CD8-positive, alpha-beta memory T cell (primary cell): ENCODE measurements at places on chromosomes 6 and 20. TPM values are rescaled to one million over a fixed set of nuclear protein-coding genes. Genes with fewer than 3 reads are reported as not detected.

GRCh38 chr20:3165473-3166337 lies 6.0 kb upstream of the FASTKD5 start:
- DNase-seq, result no peak
- no peaks in the 10 kb centered on the region for H3K36me3 ChIP-seq
- H3K27me3 ChIP-seq, result peaks cover 3% of the 10 kb centered on the region
- H3K27ac ChIP-seq, result no peak overlapping the region
- no peaks in the 10 kb centered on the region for H3K4me1 ChIP-seq

The DEK gene
- total RNA-seq, result 174 TPM

DNA sequence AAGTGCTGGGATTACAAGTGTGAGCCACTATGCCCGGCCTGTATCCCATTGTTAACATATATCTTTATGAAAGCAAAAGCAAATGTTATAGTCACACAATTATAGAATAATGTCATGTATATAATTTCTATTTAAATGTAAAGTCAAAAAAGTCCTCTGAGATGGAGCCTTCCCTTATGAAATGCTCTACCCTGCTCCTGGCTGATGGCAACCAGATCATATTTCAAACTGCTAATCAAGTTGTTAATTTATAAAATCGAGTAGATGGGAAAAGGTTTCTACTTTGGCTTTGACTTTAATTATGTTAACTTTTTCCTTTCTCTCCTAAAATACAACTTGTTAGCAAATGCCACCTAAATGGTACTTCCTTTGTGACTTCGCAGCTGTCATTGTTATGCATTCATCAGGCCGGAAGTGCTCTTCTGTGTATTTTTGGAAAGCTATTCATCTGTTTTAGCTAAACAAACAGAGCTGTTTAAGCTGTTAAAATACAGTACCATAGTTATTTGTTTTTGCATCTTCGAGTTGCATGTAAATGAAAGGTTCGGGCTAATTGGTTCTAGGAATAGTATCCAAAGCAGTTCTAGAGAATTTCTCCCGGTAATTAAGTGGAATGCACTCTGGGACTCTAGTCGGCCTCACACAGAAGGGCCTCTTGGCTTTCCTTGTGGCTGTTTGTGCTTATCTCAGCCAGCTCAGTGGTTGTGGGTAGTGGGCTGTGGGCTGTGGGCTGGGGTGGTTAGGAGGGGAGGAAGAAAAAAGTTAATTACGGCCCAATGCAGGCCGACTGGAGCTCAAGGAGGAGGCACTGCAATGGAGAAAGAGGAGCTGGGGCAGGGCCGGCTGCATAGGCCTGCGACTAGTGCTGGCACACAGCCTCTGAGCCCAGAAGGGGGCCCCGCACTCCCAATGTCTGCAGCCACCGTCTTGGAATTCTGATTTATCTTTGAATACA lies 34.8 kb downstream of the SLC35D3 start:
- H3K27ac ChIP-seq, result no peak overlapping the region
- H3K4me3 ChIP-seq, result no peak overlapping the region
- no peak for DNase-seq
- no peaks in the 10 kb centered on the region for H3K36me3 ChIP-seq

DNA sequence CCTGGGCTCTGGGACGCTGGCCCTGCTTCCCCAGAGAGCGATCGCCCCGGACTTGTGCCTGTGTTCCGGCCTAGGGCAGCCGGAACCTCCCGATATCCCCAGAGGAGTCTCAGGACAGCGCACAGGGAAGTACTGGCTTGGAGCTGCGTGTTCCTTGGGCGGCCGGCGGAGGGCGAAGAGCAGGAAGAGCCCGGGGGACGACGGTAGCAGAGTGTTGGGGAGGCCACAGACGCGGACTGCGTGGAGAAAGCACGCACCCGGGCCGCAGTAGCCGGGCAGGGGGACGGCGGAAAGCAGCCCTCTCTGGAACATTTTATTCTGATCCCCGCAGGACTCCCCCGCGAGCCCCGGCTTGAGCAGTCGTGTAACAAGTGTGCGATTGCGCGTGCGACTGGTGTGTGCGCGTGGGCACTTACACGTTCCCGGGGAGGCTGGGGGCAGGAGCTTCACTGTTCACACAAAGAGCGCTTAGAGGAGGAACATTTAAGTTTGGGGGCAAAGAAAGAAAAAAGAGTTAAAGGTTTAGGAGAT lies 36.1 kb downstream of the NCR2 start:
- H3K4me1 ChIP-seq, result peaks cover 13% of the 10 kb centered on the region
- no peak overlapping the region for H3K27ac ChIP-seq
- no peaks in the 10 kb centered on the region for H3K36me3 ChIP-seq
- H3K27me3 ChIP-seq, result peaks cover 47% of the 10 kb centered on the region
- DNase-seq, result no peak

DNA sequence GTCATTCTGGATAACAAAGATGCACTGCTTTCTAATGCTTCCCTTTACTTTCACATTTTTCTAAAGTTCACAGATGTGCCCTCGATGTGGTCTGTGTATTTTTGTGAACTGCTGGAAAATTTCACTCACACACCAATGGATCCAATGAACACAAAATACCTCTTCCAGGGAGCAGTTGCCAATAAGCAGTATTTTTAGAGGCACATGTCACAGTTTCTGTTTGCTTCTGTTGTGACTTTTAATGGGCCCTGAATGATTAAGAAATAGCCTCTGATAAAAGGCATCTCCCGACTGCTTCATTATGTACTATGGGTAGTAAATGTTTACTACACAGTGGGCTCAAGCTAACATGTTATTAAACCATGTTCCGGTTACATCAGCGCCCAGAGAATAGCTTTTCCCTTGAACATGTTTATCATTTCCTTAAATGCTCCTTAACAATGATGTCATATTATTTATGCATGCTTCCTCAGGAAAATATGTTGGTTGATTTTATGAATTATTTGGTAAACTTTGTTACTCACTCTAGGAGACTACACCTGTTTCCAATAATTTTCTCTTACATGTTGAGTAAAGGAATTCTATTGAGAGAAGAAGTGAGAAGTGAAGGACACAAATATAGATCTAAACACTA lies 188.0 kb downstream of the KCNQ5 start:
- no peak overlapping the region for H3K4me3 ChIP-seq
- H3K27ac ChIP-seq, result no peak overlapping the region
- no peak for DNase-seq

- H3K36me3 ChIP-seq, result no peaks in the 10 kb centered on the region
- no peak overlapping the region for H3K4me3 ChIP-seq
- no peaks in the 10 kb centered on the region for H3K4me1 ChIP-seq
- no peak overlapping the region for H3K27ac ChIP-seq
Observed at GRCh38 chr6:129135451-129135850, 252.5 kb downstream of the LAMA2 start.

The FABP7 gene
- not detected for total RNA-seq

GRCh38 chr20:3702611-3703391 lies 9.6 kb downstream of the SIGLEC1 start:
- no peaks in the 10 kb centered on the region for H3K36me3 ChIP-seq
- H3K4me3 ChIP-seq, result no peak overlapping the region

DNA sequence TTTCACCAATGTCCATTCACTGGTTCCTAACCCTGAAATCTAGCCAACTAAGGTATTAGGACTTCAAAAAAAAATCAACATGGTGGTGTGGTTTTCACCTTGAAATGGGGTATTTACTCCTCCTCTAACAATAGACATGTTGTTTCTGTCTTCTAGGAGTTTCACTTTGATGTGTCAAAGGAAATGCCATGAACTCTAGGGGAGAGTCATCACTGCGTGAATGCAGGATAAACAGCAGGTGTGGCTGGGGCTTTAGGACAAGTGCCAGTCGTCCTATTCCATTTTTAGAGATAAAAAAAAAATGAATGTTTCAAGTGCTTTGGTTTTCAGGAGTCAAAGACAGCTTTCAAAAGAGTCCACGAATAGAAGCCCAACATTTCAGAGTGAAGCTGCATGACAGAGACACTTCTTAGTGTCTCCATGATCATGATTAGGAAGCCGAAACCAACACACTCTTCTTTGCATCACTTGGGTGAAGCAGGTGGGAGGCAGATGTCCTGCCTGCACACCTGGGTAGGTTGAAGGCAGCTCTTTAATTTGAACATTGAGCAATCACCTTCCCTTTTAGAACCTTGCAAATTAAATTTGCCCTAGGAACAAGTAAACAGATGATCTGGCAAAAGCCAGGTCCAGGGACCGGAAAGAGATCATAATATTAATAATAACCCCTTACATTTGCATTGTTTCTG lies 328.5 kb upstream of the PRDM1 start:
- no peaks in the 10 kb centered on the region for H3K27me3 ChIP-seq
- no peaks in the 10 kb centered on the region for H3K36me3 ChIP-seq
- H3K4me1 ChIP-seq, result no peaks in the 10 kb centered on the region
- H3K27ac ChIP-seq, result no peak overlapping the region
- DNase-seq, result no peak
- no peak overlapping the region for H3K4me3 ChIP-seq

DNA sequence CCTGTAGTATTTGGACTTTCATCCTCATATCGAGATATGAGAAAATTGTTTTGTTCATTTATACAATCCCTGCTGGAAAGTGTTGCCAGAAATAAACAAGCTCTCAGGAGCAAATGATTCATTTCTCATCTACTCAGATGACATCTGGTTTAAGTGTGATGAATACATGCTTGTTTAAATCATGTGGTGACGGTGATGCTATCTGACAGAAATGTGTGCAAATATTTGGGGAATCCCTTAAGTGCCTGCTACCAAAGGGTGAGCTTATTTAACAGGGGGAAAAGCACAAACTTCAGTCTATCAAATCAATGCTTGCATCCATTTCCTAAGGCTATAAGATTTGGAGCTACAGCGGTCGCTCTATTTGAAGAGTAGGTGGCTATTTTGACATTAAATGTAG lies 368.3 kb upstream of the SASH1 start:
- no peak overlapping the region for H3K27ac ChIP-seq
- H3K36me3 ChIP-seq, result no peaks in the 10 kb centered on the region
- no peaks in the 10 kb centered on the region for H3K4me1 ChIP-seq
- H3K27me3 ChIP-seq, result no peaks in the 10 kb centered on the region
- no peak for DNase-seq

DNA sequence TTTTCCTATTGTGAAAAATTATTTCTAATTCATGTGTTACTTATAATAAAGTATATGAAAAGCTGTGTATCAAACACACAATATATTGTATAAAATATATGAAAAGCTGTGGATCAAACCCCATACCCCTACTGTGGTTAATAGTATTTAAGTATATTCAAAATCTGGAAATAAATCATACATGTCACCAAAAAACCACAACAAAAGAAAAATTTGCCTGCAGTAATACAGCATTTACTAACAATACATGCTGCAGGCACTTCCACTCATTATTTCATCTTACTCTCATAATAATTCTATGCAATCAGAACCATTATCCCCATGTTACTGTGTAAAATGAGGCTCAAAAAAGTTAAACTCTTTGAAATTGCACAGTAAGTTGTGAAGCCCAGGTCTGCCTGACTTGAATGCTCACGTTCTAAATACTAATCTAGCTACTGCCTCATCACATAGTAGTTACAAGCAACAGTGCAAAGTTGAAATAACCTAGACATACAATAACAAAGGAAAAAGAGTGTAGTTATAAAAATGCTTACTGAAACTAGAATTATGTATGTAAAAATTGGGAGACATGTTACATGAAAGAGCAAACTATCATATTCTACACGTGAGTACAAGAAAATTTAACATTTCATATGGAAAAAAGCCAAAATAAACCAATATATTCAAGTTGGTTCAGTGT lies 61.7 kb downstream of the FAM217A start:
- H3K27me3 ChIP-seq, result no peaks in the 10 kb centered on the region
- peaks cover 54% of the 10 kb centered on the region for H3K4me1 ChIP-seq
- no peaks in the 10 kb centered on the region for H3K36me3 ChIP-seq
- H3K4me3 ChIP-seq, result peak overlapping the region; percentile 74
- DNase-seq, result no peak
- H3K27ac ChIP-seq, result peak overlapping the region; percentile 93

GRCh38 chr6:25192590-25193459 lies 86.3 kb upstream of the CARMIL1 start:
- no peaks in the 10 kb centered on the region for H3K4me1 ChIP-seq
- no peak overlapping the region for H3K4me3 ChIP-seq
- H3K36me3 ChIP-seq, result no peaks in the 10 kb centered on the region
- H3K27me3 ChIP-seq, result no peaks in the 10 kb centered on the region
- DNase-seq, result no peak
- no peak overlapping the region for H3K27ac ChIP-seq

The RFX6 gene
- total RNA-seq, result not detected

GRCh38 chr6:36643977-36644376 lies 34.5 kb upstream of the CDKN1A start:
- H3K27me3 ChIP-seq, result no peaks in the 10 kb centered on the region
- no peak overlapping the region for H3K4me3 ChIP-seq
- no peaks in the 10 kb centered on the region for H3K4me1 ChIP-seq
- no peak for DNase-seq
- no peak overlapping the region for H3K27ac ChIP-seq

DNA sequence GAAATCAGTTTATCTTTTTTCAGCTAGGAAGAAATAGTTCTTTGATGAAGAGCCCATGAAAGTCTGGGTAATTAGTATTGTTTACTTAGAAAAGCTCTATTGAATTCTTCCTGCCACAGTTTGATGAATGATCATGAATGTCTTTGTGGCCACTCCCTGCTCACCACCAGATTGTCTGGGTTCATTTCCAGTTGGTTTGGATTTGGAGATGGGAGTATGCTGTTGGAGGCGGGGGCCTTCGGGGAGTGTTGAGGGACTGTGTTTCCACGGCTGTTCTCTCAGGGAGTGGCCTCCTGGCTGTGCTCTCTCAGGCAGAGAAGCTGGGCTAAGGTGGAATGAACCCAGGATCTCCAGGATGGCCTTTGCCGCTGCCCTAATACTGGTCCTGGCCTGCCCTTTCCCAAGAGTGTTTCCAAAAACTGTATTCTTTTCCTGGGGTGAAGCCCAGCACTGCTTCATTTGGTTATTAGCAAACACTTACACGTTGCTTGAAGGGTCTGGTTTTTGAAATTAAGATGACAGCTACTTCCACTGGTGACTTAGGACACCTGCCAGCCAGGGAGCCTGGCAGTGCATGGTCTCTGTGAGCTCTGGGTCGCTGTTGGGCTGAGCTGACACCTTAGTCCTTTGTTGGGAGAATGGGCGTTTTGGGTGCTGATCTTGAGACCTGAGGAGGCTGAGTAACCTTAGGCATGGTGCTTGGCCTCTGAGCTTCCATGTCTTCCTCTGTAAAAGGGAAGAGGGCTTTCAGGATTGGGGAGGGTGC lies 23.2 kb downstream of the PRPF6 start:
- no peak overlapping the region for H3K27ac ChIP-seq
- no peaks in the 10 kb centered on the region for H3K27me3 ChIP-seq
- no peak overlapping the region for H3K4me3 ChIP-seq
- peaks cover 44% of the 10 kb centered on the region for H3K36me3 ChIP-seq
- no peak for DNase-seq
- no peaks in the 10 kb centered on the region for H3K4me1 ChIP-seq

- no peak for DNase-seq
- H3K36me3 ChIP-seq, result no peaks in the 10 kb centered on the region
- no peaks in the 10 kb centered on the region for H3K27me3 ChIP-seq
- H3K27ac ChIP-seq, result no peak overlapping the region
- H3K4me3 ChIP-seq, result no peak overlapping the region
Observed at GRCh38 chr6:161838306-161839035, 564.6 kb upstream of the AGPAT4 start.

GRCh38 chr6:170050591-170051041 lies 240.3 kb downstream of the DLL1 start:
- H3K36me3 ChIP-seq, result no peaks in the 10 kb centered on the region
- no peaks in the 10 kb centered on the region for H3K4me1 ChIP-seq
- no peak overlapping the region for H3K4me3 ChIP-seq
- H3K27me3 ChIP-seq, result no peaks in the 10 kb centered on the region

The FOXF2 gene
- total RNA-seq, result not detected

- peaks cover 25% of the 10 kb centered on the region for H3K36me3 ChIP-seq
- H3K27ac ChIP-seq, result peak overlapping the region; percentile 95
- peak overlapping the region; percentile 92 for H3K4me3 ChIP-seq
Observed at GRCh38 chr6:13614126-13614925, 809 bp upstream of the NOL7 start.

- H3K4me3 ChIP-seq, result no peak overlapping the region
- no peak overlapping the region for H3K27ac ChIP-seq
- H3K27me3 ChIP-seq, result no peaks in the 10 kb centered on the region
- no peaks in the 10 kb centered on the region for H3K4me1 ChIP-seq
Observed at GRCh38 chr20:62339647-62340062, 27.5 kb downstream of the LAMA5 start.
